Chondrocyte (in vitro differentiated cells): ENCODE measurements at places on chromosomes 3 and 15. TPM values are rescaled to one million over a fixed set of nuclear protein-coding genes. Genes with fewer than 3 reads are reported as not detected.

DNA sequence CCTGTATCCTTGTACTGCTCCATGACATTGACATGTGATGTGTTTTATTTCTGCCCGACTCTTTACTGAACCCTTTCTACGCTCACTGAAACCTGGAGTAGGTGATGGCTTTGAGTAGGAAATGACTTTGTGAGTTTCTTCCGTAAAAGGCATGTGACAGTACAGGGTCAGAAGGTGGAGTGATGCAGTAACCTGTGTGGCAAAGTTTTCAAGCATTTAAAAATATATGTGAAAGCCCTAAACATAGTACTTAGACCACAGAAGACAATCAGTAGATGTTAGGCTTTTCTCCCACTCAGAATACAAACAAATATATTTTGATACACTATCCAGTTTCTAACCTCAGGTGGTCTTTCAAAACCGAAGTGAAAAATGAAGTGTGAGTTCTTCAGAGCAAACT, 31.3 kb upstream of the SACM1L start:
- DNase-seq, result no peak
- peaks cover 40% of the 10 kb centered on the region for H3K4me1 ChIP-seq
- H3K27ac ChIP-seq, result peak overlapping the region; percentile 27
- no peaks in the 10 kb centered on the region for H3K36me3 ChIP-seq
- H3K27me3 ChIP-seq, result no peaks in the 10 kb centered on the region

DNA sequence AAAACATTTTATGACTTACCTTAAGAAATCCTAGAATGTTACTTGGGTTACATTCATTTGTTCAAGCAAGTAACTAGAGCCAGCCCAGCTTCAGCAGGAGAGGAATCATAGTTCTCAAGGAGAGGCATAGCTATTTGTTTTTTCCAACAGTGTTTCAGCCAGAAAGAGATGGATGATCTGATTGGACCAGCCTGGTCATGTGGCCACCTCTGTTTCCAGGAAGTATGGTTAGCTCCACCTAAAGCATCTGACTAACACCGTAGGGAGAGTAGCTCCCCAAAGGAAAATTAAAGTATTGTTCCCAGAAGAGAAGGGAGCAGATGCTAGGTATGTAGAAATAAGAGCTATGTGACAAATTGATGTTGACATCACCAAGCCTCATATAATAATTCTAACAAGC, 417.1 kb downstream of the TAFA4 start:
- no peak overlapping the region for H3K27ac ChIP-seq
- no peak overlapping the region for H3K4me3 ChIP-seq
- H3K4me1 ChIP-seq, result no peaks in the 10 kb centered on the region
- no peaks in the 10 kb centered on the region for H3K27me3 ChIP-seq

Gene ISLR
- 49.6 to 143 TPM (median 53.3 TPM) in 3 replicates for total RNA-seq

GRCh38 chr3:52197842-52198625, at the start of gene ALAS1:
TSS of gene ALAS1 (plus strand) at chr3:52198160. CDS start at chr3:52199242, 1,082 bp downstream.
- DNase-seq, result no peak
- H3K4me3 ChIP-seq, result peak within 1 kb of the TSS; percentile 98
- peak within 1 kb of the TSS; percentile 94 for H3K27ac ChIP-seq
- H3K27me3 ChIP-seq, result no peaks in the 10 kb centered on the region
- peaks cover 42% of the 10 kb centered on the region for H3K4me1 ChIP-seq
